ENCODE measurements at places on chromosomes 7 and 10.

GRCh38 chr10:16995867-16996529, 133.6 kb downstream of the CUBN start:
- no peak for DNase-seq

- no peak for DNase-seq
Measured at GRCh38 chr7:149866779-149867447, 6.9 kb upstream of the ATP6V0E2 start.

DNA sequence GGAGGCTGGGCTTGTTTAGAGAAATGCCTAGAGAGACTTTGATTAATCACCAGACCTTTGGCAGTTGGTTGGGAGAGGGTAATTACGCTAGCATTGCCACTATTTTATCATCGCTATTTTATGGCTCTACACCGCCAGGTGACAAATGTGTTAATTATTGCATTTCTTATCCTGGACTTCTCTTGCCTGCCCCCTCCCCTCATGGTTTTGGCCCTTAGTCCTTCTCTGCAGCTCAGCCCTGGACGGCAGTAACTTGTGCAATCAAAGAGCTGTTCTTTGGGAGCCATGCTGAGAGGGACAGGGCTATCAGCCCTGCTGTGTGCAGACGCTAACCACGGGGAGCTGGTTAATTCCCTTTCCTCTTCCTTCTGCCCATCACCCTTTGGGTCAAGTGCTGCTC, 585.0 kb downstream of the AUTS2 start:
- no peak for DNase-seq

DNA sequence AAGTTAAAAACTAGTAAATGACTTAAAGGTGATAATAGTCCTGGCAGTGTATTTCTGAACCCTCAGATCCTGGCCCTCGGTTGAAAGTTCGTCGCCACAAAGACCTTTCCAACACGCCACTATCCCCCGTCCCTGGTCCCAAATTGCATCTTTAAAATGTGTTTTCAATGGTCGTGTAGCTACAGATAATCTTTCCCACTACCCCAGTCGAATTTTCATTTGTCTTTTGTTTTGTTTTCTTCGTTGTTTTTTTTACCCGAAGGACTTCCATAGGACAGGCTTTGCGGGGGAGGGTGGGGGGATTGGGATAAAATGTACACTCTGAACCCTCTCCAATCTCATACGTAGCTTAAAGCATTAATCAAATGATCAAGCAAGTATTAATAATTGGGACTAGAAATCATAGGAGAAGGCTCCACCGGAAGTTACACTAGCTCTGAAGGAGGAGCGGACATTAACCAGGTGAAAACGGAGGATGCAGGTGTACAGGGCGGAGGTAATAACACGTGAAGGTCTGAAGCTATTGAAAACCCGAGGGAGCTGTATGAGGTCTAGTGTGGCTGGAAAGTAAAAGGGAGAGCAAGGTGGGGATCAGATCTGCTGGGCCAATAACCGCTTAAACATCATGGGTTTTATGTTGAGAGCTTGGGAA, 32.8 kb upstream of the PHF14 start:
- DNase-seq, result no peak

DNA sequence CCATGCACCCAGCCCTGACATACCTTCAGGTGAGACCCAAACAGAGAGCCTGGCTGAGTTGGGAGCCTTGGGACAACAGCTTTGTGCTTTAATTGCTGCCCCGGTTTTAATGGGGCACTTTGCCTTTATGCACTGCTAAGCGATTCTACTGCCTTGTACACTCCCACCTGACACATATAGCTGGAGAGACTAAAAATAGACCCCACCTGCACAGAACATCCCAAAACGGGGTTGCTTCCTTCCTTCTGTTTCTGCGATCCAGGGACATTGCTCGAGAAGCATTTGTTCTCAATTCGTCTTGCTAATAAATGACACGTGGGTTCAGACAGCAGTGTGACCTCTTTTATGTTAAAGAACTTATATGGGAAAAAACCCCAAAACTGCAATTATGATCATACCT, 258.8 kb upstream of the MYO3A start:
- no peak for DNase-seq

DNA sequence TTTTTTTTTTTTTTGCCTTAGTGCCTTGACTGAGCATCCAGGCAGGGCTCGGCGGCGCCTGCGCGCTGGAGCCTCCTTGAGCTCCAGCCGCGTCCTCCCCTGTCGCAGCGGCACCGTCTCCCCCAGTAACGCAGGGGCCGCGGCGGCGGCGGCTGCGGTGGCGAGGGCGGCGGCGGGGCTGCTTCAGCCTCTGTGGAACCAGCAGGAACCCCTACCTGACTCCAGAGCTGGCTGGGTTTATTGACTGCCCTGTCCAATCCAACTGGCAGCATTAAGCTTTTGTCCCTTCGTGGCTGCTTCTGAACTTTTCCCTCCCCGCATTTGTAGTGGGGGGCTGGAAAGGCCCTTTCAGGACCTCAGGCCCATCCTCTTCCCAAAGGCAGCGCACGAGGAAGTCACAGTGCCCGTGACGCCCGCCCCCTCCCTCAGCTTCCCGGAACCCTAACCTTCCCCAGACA, at the start of gene GPR85:
GPR85 (minus strand) TSS at position 397 of the 458 bp plus-strand sequence. CDS start 2,106 bp downstream, outside the sequence.
- DNase-seq, result no peak

GRCh38 chr10:79179164-79179956, 110.6 kb downstream of the ZMIZ1 start:
- DNase-seq, result no peak

GRCh38 chr7:32298408-32299132, 191.6 kb downstream of the LSM5 start:
- DNase-seq, result no peak

DNA sequence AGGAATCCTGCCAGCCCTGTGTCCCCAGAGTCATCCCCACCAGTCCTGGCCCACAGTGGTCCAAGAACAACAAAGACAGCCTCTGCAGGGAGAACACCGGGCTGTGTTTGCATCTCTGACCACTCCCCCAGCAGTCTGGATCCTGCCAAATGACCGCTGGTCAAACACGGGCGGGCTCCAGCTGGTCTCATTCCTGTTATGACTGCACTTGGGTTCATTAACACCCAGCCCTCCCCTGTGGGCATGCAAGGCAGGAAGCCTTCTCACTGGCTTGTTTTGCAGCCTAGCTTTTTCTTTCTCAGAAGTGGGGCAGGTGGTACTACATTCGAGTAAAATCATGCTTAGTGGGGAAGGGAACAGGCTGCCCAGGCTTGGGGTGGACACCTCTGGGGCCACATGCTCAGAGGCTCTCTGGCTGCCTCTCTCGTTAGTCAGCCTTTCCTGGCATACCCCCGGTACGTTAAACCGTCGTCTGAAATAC, 190.0 kb downstream of the PLXNA4 start:
- no peak for DNase-seq

- no peak for DNase-seq
Measured at GRCh38 chr10:91096274-91096673, 124.2 kb upstream of the PCGF5 start.

DNA sequence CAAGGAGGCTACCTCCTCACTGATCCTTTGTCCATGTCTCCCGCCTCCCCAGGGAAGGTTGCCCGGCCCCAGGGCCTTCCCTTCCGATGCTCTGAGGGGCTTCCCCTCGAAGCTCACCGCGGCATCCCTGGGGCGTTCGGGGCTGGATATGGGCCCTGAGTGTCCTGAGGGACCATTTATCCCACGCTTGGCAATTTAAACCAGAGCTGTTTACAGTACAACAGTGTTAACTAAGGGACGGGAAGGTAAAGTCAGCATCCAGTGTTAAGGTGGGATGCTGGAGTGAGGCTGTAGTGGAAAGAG, 92.0 kb downstream of the TCERG1L start:
- no peak for DNase-seq

GRCh38 chr10:132512052-132512442, 25.5 kb upstream of the INPP5A start:
- DNase-seq, result no peak

GRCh38 chr7:21221130-21221529, 206.8 kb upstream of the SP4 start:
- no peak for DNase-seq

DNA sequence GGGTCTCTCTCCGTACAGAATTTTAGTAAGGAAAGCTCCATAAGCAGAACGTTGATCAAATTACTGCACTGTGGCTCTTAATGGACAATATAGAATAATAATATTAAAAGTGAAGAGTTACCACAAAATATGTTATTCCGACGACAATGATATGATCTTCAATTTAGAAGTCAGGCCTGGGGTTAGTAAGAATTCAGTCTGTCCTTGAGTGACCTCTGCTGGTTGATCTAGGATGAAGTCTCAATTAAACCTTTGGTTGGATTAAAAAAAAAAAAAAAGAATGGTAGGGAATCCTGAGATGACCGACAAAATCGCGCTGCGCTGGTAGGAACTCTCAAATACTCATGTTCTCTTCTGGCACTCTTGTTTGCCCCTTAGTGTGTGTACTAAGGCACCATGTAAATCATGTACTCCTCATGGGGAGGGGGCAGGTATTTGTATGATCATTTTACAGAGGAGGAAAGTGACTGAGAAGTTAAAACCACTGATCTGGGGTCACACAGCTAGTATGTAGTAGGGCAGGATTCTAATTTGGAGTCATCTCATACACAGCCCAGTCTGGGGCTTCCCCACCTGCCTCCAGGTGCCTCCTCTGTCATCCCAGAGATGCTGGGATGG, 161.3 kb upstream of the NPVF start:
- peak; percentile 39 for DNase-seq

DNA sequence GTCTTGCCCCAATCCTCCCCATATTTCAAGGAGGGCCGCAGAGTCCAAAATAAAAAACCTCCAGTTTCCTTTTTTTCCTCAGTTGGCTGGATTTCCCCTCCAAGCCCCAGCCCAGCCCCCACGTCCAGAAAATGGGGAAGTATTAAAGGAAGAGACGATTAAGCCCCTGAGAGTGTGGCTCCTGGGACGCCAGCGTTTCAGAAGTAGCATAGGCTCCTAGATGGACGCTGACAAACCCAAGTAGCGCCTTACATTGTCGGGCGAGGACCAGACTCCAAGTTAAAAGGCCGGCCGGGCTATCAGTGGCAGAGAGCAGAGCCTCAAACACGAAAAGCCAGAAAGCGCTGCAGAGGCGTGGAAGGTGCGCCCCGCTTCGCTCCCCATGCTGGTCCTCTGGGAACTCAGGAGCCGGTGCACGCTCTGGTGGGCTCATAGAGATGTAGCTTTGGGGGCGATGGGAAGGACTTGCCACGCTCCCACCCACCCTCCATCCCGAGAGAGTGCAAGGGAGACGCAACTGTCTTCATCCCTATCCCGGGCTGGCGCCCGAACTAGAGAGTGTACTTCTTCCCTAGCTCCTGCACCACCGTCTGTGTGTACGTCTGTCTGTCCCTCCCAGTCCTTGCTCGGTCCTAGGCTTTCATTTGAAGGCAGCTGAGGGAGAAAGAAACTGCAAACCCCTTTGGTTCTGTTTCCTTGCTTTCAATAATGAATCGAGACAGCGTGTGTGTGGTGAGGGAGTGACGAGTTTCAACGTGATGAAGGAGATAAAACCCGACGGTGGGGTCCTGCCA, 6.3 kb upstream of the EMX2 start:
- DNase-seq, result no peak

- DNase-seq, result no peak
Measured at GRCh38 chr10:112819231-112819630, 130.8 kb upstream of the TCF7L2 start.

- no peak for DNase-seq
Measured at GRCh38 chr10:68597407-68597806, 37.3 kb downstream of the TET1 start.

- DNase-seq, result no peak
Measured at GRCh38 chr10:12602521-12602920, 253.2 kb downstream of the CAMK1D start.

- DNase-seq, result no peak
Measured at GRCh38 chr7:93092757-93093370, 24.9 kb downstream of the SAMD9 start.
